Dorsolateral prefrontal cortex (tissue), 122 donors: ENCODE measurements at places on chromosomes 11 and 22.

- DNase-seq: no peak
Measured at GRCh38 chr11:16226245-16226644, 130.1 kb downstream of the SOX6 start.

DNA sequence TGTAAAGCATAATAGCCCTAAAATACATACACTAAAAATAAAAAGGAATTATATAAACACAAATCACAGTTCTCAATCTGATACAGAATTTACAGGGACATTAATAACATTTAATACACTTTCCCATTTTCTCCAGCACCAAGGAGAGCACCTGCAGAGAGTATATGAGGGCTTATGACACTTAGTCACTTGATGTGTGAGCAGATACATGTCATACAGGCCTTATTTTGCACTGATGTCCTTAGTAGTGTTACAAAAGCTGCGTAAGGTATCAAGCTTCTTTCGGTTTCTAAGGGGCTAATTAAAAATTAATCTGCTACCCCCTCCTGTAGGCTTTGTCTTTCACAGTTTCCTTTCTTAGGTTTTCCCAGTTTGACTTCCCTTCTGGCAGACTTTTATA is 61.3 kb downstream of the TRIM44 start:
- DNase-seq: no peak

- DNase-seq: no peak
Measured at GRCh38 chr22:26922806-26923205, 265.4 kb downstream of the MIAT start.

GRCh38 chr11:61585115-61585514 is 4.2 kb upstream of the SYT7 start:
- no peak for DNase-seq
